ENCODE measurements at places on chromosomes 12 and 14.

DNA sequence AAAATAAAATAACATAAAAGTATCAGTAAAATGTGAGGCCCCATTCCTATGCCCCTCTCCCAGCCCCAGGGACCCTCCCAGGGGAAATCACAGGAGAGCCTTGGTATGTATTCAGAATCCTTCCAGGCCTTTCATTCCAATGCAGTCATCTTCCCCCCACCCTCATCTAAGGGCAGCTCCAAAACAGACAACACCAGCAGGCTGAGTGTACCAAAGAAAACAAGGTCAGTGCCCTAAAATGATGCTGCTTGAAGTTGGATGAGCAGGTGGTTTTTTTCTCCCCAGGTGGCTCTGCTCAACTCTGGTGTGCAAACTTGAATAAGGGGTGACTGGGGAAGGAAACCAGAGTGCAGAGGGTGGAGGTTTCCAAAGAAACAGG, 56.2 kb downstream of the TSPAN9 start:
- no peak for DNase-seq

GRCh38 chr12:54300732-54301427, at the start of gene NFE2:
Gene NFE2 (minus strand): TSS chr12:54301015. CDS start chr12:54295248, 5,767 bp downstream.
- no peak for DNase-seq

- no peak for DNase-seq
These were observed 3.2 kb upstream of the PYGL start for GRCh38 chr14:50947446-50947845.

DNA sequence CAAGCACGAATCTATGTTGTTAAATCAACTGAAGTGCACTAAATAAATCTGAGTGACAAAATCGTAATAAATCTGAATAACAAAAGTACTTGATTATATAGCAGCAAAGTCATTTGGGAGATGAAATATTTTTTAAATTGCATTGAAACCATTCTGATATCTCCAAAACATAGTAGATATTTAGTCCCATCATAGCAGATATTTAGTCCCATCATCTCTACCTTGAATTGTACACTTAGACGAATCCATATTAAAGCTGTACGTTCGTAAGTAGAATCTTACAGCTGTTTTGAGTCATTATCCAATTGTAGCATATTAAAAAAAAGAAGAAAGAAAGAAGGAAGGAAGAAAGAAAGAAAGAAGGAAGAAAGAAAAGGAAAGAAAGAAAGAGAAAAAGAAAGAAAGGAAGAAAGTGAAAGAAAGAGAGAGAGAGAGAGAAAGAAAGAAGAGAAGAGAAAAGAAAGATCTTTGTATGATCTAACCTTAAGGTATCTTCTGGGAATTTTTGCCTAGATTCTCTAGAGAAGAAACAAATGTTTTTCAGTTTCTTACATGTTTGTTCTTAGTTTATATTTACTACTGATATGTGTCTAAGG, 2.6 kb downstream of the DCN start:
- no peak for DNase-seq

DNA sequence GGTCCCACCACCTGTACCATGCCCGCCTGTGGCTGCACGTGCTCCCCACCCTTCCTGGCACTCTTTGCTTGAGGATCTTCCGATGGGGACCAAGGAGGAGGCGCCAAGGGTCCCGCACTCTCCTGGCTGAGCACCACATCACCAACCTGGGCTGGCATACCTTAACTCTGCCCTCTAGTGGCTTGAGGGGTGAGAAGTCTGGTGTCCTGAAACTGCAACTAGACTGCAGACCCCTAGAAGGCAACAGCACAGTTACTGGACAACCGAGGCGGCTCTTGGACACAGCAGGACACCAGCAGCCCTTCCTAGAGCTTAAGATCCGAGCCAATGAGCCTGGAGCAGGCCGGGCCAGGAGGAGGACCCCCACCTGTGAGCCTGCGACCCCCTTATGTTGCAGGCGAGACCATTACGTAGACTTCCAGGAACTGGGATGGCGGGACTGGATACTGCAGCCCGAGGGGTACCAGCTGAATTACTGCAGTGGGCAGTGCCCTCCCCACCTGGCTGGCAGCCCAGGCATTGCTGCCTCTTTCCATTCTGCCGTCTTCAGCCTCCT, 1.1 kb downstream of the INHBE start:
- no peak for DNase-seq

GRCh38 chr14:50320283-50320682, 8.2 kb downstream of the DMAC2L start:
- DNase-seq: no peak

- no peak for DNase-seq
These were observed 724.8 kb downstream of the C12orf50 start for GRCh38 chr12:87304406-87304805.

GRCh38 chr14:105358140-105358846, 40.0 kb upstream of the TEX22 start:
- no peak for DNase-seq

GRCh38 chr12:19263672-19264071, 134.1 kb downstream of the PLEKHA5 start:
- DNase-seq: no peak

- DNase-seq: no peak
These were observed 59.7 kb upstream of the NAP1L1 start for GRCh38 chr12:76144245-76144549.

- peak; percentile 77 for DNase-seq
These were observed 55.8 kb downstream of the CMAS start for GRCh38 chr12:22101749-22102243.

- DNase-seq: no peak
These were observed 355.6 kb upstream of the KITLG start for GRCh38 chr12:88935856-88936255.

DNA sequence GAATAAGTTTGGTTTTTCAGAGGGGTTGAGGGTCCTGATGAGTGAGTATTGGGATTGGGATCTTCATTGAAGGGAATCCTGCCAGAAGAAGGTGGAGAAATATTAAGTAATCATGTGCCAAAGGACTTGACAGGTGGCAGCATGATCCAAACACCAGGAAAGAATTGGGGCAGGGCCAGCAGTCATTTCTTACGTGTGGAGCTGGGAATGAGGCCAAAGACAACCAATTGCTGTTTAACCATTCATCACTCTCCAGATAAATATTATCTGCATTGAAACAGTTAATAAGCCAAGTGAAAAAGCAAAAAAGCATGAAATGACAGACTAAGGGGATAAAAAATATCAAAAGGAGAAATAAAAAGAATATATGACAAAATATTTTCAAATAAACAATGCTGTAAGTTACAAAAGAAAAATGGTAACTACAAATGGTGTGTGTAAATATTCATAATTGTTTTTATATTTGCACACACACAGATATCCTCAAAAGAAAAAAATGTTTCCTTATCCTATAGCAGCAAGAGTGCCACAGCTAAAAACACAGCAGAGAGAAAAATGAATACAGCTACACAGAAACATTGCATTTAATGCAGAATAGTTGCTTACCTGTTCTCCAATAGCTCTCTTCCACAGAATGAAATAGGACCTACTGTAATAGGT, 26.2 kb downstream of the C2CD5 start:
- DNase-seq: no peak

DNA sequence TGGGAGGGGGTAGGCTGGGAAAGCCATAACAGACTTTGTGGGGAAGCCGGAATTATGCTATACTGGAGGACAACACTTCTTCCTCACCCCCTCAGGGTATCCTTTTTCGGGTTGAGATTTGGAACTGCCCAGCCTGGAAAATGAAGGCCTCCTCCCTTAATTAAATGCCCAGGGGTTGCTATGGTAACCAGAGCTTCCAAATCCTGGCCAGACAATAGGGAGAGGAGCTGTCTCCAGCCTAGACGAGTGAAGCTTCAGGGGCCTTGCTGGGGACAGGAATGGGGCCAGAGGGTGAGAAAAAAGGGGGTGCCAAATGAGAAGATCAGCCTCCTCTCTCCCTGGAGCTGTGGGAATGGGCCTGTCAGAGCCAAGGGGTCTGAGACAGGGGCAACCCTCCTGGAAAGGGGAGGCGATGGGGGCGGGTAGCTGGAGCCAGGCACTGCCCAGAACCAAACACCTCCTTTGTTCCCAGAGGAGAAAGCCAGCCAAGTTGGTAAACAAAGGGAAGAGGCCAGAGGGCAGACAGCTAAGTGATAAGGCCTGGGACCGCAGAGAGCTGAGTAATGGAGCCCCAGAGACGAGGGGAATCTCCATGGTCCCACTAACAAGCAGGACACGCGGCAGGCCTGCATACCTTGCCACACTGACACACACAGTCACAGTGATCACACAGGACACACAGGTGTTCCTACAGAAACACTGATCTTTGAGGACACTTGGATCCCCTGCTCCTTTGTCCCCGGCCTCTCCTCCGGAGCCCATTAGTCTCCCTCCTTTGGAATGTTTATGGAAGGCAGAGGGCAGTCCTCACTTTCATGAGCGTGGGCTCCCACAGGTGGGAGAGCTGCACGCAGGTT, 17.9 kb upstream of the RND1 start:
- DNase-seq: no peak

- DNase-seq: no peak
These were observed 8.7 kb upstream of the BHLHE41 start for GRCh38 chr12:26133521-26133920.

GRCh38 chr14:63508033-63508432, 35.1 kb downstream of the PPP2R5E start:
- no peak for DNase-seq

DNA sequence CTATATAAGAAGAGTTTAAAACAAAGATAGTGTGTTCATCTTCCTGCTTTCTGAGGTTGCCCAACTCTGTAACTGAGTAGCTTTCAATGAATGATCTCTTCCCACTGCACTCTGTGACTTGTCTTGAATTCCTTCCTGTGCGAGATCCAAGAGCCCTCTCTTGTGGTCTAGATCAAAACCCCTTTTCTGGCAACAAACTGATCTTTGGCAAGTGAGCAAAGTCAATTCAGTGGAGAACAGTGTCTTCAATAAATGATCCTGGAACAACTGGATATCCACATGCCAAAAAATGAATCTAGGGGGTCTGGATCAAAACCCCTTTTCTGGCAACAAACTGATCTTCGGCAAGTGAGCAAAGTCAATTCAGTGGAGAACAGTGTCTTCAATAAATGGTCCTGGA, 8.5 kb downstream of the CFAP54 start:
- DNase-seq: no peak

- no peak for DNase-seq
These were observed 119.2 kb upstream of the RFLNA start for GRCh38 chr12:124175704-124176103.

DNA sequence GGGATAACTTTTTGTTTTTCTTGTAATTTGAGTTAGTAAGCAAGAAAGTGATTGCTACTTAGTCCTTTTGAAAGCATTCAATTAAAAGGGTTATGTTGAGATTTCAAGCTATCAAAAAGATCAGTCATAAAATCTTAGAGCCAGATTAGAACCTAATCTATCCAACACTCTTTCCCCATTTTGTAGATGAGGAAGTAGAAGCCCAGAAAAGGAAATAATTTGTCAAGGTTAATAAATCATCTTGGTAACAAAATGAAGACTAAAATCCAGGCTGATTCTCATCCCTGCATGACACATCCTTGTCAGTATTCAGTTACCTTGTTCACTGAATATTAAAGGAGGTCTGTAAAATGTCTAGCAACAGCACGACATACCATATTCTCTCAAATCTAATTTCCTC, 26.5 kb downstream of the PPP1R13B start:
- DNase-seq: no peak

DNA sequence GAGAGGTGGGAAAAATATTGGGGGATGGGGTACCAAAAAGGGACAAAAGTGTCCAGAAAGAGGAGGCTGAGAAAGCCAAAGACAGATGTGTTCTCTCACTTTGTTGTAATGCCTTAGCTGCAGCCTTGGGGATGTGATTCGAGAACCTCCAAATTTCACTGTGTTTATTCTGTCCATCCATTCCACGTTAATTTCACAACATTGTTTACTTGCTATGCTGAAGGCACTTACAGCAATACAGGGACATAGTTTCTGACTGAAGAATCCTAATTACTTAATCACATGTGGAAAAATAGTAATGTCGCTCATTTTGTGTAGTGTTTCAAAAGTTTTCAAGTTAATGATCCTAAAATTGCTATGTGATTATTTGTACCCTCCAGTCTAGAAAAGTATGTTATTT, 146.2 kb upstream of the SLC38A2 start:
- DNase-seq: no peak

DNA sequence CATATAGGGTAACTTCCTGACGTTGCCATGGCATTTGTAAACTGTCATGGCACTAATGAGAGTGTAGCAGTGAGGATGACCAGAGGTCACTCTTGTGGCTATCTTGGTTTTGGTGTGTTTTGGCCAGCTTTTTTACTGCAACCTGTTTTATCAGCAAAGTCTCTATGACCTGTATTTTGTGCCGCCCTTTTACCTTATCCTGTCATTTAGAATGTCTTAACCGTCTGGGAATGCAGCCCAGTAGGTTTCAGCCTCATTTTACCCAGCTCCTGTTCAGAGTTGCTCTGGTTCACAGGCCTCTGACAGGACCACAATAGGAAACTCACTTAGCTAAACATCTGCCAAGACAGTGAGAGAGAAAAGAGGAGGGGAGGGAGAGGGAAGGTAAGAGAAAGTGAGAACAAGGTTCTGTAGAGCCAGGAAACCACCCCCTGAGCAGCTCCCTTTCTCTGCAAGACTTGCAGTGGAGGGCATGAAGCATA, 64.8 kb upstream of the PLEKHG3 start:
- DNase-seq: no peak

DNA sequence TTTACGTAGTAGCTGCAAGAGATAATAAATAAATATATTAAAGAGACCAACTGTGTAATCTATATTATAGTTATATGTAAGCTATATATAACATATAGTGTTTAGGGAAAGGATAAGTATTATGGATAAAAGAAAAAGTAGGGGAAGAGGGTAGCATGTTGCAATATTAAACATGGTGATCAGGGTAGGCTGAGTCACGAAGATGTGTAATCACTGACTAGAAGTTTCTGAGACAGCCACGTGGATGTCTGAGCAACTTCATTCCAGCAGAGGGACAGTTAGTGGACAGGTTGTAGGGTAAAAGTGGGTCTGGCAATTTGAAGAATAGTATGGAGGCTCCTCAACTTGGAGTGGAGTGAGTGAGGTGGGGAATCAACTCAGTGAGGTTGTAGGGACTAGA, 109.7 kb downstream of the ANO4 start:
- DNase-seq: no peak
